ENCODE measurements at places on chromosomes 2 and 18. TPM values are rescaled to one million over a fixed set of nuclear protein-coding genes. Genes with fewer than 3 reads are reported as not detected.

The EFHD1 gene
- total RNA-seq, result not detected

The STAM2 gene
- 34.8 TPM for total RNA-seq

The KLHL29 gene
- 7.7 TPM for total RNA-seq

The EML4 gene
- 43.1 TPM for total RNA-seq

All from thoracic aorta endothelial cell (primary cell).